ENCODE measurements at places on chromosomes 5 and 9.
A peak's percentile ranks its signal among the peaks of the same experiment; 100 is the strongest.

- DNase-seq = peak; percentile 87
Measured at GRCh38 chr5:124825250-124825982, 79.0 kb upstream of the ZNF608 start.

DNA sequence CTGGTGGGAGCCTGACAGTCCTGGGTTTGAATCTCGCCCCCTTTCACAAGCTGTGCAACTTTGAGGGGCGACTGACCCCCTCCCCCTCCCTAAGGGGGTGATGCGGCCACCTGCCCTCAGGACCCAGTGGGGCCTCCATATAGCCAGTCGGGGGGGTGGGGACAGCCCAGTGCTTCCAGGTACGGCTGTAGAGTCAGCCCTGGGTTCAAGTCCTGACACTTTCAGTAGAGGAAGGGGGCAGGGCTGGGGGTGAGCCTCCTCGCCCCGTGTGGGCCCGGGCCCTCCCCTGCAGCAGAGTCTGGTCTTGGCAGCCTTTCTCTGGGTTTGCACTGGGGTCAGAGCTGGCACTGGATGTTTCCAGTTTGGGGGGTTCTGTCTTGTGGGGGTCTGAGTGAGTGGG lies 216.3 kb downstream of the C9orf50 start:
- DNase-seq = no peak

DNA sequence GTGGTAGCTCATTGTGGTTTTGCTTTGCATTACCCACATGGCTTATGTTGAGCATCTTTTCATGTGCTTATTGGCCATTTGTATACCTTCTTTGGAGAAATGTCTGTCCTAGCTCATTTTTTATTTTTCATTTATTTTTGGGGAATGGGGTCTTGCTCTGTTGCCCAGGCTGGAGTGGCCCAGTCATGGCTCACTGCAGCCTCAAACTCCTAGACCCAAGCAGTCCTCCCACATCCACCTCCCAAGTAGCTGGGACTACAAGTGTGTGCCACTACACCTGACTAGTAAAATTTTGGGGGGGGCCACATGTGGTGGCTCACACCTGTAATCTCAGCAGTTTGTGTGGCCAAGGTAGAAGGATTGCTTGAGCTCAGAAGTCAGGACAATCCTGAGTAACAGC lies 77.4 kb downstream of the UBE2R2 start:
- no peak for DNase-seq

- no peak for DNase-seq
Measured at GRCh38 chr9:69283003-69283402, 42.0 kb upstream of the ENTREP1 start.

DNA sequence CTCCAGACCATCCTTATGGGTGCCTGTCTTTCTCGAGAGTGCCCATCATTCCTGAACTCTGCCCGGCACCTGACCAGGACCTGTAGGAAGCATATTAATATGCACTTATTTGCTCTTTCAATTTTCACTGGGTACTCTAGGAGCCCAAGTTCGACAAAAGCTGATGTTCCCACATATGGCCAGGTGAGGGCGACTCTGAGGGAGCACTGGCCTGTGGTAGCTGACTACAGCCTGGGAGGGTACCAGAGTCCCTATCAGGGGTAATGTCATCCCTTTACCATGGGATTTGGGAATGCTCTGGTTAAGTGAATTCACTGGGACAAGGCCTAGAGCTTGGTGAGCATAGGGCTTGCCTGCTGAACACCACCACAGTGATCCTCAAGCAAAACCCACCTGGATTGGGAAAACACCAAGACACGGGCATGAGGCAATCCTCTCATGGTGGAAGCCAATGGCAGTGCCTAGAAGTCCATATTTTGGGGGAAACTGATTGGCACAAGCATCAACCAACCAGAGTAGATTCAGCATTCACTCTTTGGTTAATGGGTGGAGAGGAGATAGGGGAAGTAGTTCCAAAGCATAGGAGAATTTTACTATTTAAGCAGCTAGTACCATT lies 112.2 kb downstream of the MTX3 start:
- DNase-seq = peak; percentile 79

GRCh38 chr9:12461763-12462460 lies 231.3 kb upstream of the TYRP1 start:
- DNase-seq = no peak

- DNase-seq = no peak
Measured at GRCh38 chr9:74496406-74496805, 729 bp upstream of the RORB start.

DNA sequence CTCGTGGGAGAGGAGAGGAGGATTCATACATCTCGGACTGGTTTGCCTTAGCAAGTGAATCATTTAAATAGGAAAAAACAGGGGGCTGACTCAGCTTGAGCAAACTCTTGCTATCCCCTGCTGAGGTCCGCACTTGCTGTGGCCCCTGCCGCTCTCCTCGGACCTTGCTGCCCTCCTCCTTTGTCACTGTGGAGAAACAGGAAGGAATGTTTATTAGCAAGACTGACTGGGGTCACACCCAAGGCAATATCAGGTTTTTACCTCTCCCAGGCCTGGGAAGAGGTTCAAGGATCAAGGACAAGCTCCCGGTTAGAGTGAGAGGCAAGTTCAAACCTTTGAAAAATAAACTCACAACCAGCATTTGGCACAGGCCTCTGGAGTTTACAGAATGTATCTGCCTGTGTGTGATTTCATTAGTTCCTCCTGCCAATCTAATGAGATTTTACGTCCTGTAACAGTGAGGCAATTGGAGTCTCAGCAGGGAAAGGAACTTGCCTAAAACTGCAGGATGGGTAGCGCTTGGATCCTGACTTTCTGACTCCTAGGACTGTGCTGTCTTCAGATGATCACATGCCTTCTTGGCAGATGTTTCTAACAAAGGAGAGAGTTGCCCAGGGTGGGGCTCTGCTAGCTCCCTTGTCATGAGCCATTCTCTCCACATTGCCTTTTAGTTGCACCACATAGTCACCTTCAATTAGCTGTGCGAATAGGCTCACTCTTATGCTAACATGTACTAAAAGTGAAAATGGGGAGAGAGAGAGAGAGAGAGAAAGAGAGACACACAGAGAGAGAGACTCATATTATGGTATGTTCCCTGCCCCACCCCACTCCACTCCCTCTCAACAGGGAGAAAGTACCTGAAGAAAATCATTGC lies 108.6 kb upstream of the CDKN2B start:
- no peak for DNase-seq

- DNase-seq = no peak
Measured at GRCh38 chr5:123561230-123561629, 49.3 kb downstream of the CSNK1G3 start.

DNA sequence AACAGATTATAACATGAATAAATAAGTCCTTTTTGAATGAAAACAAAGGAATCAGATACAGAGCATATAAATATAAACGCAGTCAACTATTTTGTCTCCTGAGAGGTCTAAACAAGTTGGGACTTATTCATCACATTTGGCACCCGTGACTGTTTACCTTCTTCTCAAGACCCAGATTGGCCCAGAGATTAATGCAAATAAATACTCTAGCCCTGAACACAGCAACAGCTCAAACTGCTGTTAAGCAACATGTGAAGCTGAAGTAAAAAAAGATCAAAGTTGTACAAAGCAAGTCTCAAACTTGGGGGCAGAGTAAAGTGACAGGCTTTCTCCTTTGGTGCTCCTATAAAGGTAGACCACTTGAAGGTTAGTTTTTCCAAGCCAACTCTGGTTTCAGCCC lies 95.0 kb upstream of the NR5A1 start:
- no peak for DNase-seq

DNA sequence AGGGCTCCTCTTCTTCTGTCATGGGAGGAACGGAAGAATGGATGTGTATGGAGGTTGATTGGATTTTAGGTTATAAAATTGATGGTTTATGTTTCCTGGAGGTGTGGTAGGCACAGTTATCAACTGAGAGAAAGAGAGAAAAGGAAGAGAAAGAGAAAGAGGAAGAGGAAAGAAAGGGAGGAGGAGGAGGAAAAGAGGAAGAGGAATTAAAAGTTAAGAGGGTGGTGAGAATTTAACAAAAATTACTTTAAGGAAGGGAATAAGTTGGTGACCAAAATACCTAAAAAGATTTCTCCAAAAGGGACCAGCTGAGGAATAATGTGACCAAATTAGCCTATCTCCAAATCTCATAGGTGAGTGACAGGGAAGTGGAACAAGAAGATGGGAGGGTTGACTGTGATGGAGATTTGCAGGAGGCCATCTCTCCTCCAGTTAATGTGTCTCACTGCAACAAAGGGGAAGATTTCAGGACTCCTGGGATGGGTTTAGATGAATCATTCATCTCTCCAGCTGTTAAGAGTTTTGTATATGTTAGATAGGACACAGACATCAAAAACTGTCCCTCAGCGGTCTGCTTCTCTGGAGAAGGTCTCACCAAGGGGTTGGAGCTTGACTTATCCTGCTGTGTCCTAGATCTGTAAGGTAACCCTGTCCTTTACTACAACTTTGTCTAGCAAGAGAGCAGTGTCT lies 76.0 kb upstream of the TMC1 start:
- DNase-seq = no peak

GRCh38 chr5:74412066-74412465 lies 228.5 kb downstream of the ENC1 start:
- DNase-seq = no peak

GRCh38 chr5:156942064-156942463 lies 21.0 kb downstream of the TIMD4 start:
- DNase-seq = no peak

- no peak for DNase-seq
Measured at GRCh38 chr9:109499631-109500410, 1.7 kb upstream of the PTPN3 start.

- DNase-seq = peak; percentile 95
Measured at GRCh38 chr9:117704024-117704575, at the start of gene TLR4. Gene TLR4 (plus strand): TSS chr9:117704403. CDS start chr9:117704473, 70 bp downstream.

DNA sequence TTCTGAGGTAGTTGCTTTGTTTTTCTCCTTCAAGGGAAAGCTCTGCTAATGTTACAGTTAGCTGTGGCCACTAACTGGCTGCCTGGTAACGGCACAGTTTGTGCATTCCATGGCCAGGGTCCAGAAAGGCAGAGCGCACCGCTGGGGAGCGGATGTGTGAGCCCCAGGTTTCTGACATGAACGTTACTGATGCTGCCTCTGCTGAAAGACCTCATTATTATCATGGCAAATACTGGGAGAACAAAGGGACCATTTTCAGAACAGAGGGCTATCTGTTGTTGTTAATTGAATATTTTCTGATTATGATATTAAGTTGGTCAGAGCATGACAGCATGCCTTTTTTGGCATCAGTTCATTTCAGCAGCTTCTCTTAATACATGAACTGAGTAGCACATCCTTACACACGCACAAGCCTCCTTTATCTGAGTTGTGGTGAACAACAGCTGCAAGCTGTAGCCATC lies 134.1 kb downstream of the NUDT12 start:
- DNase-seq = no peak

GRCh38 chr5:57569601-57570000 lies 87.0 kb upstream of the ACTBL2 start:
- DNase-seq = no peak

DNA sequence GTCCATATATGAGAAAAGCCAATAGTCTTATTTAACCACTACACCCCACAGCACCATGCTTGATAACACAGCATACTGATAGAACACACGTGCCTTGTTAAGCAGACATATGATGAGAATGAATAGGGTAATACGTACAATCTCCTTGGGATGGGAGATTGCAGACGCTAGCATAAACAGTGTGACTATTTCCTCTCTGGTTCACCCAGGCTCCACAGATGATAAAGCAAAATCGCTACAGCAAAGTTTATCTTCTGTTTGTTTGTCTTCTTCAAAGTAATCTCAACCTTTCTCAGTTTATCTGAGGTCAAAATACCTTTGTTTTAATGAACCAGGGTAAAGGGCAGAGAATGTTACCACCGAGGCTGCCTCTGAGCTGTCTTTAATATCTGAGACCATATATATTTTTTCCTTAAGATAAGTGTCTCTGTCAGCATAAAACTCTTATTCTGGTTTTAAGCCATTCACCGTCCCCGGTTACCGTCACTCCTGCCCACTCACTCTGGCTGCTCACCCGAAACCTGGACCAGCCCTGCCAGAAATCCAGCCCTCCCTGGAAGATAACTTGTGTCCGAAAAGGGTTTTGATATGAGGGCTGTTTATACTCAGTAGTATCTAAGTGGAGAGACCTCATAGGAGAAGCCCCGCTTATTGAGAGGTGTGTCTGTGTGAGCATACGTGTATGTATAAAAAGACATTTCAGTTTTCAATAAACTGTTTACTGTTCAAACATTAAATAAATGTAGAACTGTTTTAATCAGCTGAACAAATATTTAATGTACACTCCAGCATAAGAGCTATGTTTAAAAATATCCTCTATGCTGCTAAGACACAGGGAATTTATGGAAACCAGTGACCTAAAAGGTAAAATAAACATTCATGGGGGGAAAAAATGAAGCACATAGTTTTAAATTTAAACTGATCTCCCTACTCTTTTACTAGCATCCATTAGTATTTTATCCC lies 465.4 kb downstream of the RASEF start:
- DNase-seq = no peak

GRCh38 chr9:134548185-134548584 lies 93.4 kb upstream of the COL5A1 start:
- no peak for DNase-seq

GRCh38 chr9:129514497-129514867 lies 106.4 kb downstream of the C9orf50 start:
- no peak for DNase-seq

DNA sequence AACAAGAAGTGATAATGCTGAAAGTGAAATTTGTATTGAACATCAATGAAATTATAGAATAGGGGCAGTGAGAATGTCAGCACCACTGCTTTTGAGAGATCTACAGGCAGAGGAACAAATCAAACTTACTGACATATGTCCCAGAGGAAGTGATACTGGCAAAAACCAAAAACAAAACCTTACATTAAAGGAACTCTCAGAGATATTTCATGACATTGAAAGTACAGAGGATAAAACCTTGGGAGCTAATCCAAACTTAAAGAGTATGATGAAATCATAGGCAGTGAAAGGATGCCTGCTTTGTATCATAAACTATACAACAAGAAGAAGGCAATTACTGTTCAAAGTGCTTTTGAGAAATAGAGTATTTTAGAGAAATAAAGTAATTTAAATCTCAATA lies 90.4 kb upstream of the SV2C start:
- peak; percentile 50 for DNase-seq

DNA sequence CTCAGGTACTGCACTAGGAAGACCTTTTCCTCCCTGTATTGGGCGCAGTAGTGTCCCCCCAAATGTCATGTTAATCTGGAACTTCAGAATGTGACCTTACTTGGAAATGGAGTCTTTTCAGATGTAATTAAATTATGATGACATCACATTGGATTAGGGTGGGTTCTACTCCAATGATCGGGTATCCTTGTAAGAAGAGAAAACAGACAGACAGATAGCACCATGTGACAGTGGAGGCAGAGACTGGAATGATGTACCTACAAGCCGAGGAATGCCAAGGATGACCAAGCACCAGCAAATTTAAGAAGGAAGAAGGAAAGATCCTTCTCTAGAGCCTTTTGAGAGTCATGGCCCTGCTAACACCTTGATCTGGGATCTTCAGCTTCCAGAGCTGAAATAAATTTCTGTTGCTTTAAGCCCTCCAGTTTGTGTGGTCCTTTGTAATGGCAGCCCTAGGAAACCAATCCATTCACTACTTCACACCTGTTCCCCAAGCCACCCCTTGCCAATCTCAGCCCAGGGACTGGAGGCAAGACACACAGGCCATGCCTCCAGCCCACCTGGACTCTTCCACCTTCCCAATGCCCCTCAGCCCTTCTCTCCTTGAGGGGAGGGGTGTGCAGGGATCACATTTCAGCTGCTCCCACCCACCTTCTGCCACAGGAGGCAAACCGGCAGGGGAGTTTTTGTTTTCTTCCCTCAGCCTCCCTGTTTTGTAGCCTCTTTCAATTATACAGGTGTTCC lies 1.6 kb downstream of the CCNJL start:
- DNase-seq = no peak

GRCh38 chr5:97377582-97377981 lies 194.5 kb upstream of the RIOK2 start:
- DNase-seq = no peak
